Esophagus squamous epithelium (tissue), 5 donors: ENCODE measurements at places on chromosomes 4 and X.

DNA sequence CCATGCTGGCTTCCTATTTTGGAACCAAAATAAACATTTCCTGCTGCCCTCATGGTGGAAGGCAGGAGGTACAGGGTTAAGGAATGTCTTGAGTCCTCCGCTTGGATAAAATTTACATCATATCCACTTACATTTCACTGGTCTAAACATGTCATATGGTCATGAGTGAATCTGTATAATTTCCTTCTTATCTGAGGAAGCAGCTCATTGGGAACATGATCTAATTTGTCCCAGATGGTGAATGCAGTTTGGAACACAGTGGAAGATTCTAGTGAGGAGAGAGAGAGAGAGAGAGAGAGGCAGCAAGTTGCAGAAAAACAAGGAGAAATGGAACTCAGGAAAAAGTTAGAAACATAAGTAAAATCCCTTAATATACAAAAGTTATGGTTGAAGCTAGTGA lies 46.8 kb downstream of the MXRA5 start:
- no peak for DNase-seq

GRCh38 chr4:184201179-184201578 lies 16.5 kb downstream of the ENPP6 start:
- no peak for DNase-seq

DNA sequence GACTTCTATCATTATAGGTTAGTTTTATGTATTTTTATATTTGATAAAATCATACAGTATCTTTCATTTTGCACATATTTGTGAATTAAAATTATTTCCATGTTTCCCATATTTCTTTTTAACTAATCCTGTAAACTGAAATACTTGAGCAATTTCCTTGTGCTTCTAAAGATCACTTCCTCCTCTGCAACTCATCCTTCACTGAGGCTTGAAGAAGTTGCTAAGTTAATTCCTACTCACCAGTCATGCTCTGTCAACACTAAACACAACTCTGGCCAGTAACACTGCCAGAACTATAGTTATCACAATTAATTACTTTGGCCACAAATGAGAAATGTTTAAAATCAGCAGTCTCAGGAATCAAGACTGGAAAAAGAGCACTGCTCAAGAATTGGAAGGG lies 6.7 kb downstream of the SPATA4 start:
- DNase-seq: no peak

DNA sequence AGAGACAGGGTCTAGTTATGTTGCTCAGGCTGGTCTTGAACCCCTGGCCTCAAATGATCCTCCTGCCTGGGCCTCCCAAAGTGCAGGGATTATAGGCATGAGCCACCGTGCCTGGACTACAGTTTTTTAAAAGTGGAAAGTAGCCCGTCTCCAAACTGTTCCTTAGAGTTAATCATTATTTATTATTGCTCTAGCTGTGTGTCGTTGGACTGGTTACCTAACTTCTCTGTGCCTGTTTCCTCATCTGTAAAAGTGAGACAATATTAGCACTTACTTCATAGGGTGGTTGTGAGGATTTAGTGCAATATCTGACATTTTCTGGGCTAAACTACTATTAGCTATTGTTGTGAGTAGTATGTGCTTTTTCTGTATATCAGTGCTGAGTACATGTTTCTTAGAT lies 152.3 kb upstream of the SCML1 start:
- DNase-seq: no peak
